ENCODE measurements at places on chromosomes 12 and 14.

- no peak for DNase-seq
Measured at GRCh38 chr12:27094726-27095125, 12.3 kb upstream of the C12orf71 start.

DNA sequence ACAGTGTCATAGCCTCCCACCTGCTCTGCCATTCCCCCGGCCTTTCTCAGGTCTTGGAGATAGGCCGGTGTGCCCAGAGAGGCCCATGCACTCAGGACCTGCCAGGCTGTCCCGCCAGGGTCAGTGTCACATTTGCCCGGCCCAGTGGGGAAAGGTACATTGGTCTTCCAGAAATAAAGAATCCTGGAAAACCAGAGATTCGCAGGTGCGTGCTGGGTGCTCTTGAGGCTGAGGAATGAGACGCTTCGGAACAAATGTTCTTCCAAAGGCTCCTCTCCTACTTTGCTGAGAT, 205.8 kb upstream of the RTL1 start:
- no peak for DNase-seq

GRCh38 chr12:34204830-34205285, 182.6 kb downstream of the ALG10 start:
- DNase-seq, result no peak

- no peak for DNase-seq
Measured at GRCh38 chr12:66196806-66197205, 7.8 kb downstream of the IRAK3 start.

DNA sequence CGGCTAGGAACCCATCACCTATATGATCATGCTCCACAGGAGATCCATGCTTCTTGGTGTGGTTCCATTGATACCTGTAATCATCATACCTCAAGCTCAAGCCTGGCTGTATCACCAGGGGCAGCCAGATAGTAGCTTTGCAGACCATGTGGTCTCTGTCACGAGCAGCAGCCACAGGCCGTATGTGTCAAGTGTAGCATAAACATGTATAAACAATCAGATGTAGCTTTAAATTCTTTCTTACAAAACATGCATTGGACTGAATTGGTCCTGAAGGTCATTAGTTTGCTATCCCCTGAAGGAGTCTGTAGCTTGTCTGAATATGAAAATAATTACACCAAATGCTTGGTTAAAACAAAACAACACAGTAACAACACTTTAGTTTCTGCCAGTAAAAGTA, 1223.2 kb upstream of the TMEM132C start:
- no peak for DNase-seq

GRCh38 chr14:35985474-35986218, 159.5 kb downstream of the BRMS1L start:
- no peak for DNase-seq

DNA sequence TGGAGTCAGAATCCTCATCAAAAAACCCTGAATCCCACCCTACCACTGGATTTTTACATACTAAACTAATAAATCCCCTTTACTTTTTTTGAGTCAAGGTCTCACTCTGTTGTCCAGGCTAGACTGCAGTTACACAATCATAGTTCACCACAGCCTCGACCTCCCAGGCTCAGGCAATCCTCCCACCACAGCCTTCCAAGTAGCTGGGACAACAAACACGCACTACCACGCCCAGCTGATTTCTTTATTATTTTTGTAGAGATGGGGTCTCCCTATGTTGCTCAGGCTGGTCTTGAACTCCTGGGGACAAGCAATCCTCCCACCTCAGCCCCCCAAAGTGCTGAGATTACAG, 24.3 kb downstream of the SPTSSA start:
- no peak for DNase-seq

DNA sequence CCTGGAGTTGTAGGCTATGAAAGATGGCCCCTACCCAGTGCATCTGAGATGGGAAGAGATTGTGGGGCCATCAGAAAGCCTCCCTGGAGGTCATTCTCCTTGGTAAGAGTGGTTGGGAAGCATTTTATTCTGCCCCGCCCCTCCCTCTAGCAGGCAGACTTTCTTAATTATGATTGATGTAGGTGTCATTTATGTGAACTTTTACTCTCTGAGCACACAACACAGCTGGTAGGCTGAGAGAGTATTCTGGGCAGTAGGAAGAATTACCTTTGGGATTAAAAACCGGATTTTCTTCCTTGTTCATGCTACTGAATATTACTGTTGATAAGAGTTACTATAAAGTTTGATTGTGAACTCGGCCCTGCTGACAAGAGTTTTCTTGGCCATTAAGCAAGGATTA, 266.8 kb downstream of the TTC6 start:
- no peak for DNase-seq

DNA sequence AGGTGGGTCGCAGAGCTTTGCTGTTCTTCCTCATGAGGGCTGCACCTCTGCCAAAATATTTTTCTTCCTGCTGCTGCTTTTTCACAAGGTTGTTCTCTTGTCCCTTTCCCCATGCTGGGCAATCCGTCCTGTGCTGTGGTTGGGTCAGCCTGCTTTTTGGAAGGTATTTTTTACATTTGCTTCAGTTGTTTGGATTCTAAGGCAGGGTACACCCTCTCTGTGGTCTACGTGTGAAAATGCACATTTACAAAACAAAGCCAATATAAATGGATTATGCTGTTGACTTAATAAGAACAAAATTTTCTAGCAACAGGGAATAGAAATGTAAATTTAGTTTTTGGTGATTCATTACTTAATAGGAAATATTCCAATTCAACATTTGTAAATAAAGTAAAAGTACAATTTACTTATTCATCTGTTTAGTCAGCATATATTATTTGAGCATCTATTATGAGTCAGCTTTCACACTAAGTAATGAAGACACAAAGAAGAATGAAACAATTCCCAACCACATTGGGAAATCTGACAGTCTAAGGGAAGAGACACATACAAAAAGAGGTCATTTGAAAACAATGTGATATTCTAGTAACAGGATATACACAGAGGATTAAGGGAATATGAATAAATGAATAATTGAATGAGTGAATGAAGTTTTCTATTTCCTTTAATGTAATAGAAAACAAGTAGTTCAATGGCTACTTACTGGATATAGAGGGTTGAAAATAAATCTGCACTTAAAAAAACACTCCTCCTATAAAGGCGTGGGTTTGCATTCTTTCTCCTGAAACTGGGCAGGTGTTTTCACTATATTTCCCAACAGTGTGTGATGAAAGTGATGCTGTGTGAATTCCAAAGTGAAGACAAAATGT, 94.6 kb upstream of the PRICKLE1 start:
- DNase-seq, result no peak
